ENCODE measurements at places on chromosomes 2 and 18. TPM values are rescaled to one million over a fixed set of nuclear protein-coding genes. Genes with fewer than 3 reads are reported as not detected.

DNA sequence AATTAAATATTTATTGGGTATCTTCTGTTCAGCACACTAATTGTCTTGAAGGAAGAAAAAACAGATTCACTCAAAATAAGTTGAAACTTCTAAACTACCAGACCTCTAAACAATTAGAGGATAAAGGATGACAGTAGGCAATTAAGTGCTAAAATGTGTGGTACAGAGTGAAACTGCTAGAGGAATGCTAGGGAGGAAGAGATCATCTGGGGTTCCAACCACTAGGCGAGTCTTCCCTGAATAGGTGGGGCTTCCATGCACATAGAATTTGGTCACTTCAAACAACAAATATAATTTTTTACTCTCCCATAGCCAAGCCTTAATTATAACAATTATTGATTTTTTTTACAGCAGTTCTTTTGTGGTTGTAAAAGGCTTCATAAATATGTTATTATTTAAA lies 559.0 kb upstream of the ZEB2 start:
- no peaks in the 10 kb centered on the region for H3K36me3 ChIP-seq
- no peaks in the 10 kb centered on the region for H3K4me1 ChIP-seq
- H3K27me3 ChIP-seq: no peaks in the 10 kb centered on the region
- no peak overlapping the region for H3K27ac ChIP-seq

DNA sequence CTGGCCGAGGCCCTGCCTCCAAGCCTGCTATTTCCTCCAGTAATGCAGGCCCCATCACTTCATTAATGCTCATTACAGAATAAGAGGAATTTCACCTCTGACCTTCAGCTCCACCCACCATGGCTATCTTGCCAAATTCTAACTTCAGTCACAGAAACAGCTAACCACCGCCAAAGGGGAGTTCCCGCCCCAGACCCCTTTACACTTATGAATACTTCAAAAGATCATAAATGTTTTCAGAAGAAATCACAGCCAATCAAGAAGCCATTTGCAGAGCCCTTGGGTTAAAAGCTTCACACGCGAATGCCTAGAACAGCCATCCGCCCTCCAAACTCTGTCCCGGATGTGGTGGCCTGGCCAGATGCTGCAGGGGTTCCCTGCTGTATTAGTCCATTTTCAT lies 73.8 kb upstream of the TWIST2 start:
- no peak for DNase-seq
- H3K4me1 ChIP-seq: no peaks in the 10 kb centered on the region
- H3K27ac ChIP-seq: no peak overlapping the region
- no peak overlapping the region for H3K4me3 ChIP-seq

DNA sequence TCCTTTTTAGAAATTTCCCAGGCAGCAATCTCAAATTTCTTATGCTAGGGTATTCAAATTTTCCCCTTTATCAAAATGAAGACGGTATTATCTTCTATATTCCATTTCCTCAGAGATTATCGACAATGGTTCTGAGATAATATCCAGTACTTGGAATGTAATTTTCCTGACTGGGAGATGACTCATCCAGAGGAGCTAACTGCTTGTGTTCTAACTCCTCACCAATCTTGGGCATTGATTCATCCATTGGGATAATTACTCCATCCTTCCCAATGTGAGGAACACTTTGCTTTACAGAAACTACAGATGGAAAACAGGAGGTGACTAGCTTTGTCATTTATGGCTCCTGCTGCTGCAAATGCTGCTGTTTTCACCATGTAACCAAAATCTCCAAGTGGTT lies 239.4 kb upstream of the LYPD1 start:
- no peak overlapping the region for H3K4me3 ChIP-seq
- no peaks in the 10 kb centered on the region for H3K27me3 ChIP-seq
- no peaks in the 10 kb centered on the region for H3K4me1 ChIP-seq
- H3K36me3 ChIP-seq: no peaks in the 10 kb centered on the region

DNA sequence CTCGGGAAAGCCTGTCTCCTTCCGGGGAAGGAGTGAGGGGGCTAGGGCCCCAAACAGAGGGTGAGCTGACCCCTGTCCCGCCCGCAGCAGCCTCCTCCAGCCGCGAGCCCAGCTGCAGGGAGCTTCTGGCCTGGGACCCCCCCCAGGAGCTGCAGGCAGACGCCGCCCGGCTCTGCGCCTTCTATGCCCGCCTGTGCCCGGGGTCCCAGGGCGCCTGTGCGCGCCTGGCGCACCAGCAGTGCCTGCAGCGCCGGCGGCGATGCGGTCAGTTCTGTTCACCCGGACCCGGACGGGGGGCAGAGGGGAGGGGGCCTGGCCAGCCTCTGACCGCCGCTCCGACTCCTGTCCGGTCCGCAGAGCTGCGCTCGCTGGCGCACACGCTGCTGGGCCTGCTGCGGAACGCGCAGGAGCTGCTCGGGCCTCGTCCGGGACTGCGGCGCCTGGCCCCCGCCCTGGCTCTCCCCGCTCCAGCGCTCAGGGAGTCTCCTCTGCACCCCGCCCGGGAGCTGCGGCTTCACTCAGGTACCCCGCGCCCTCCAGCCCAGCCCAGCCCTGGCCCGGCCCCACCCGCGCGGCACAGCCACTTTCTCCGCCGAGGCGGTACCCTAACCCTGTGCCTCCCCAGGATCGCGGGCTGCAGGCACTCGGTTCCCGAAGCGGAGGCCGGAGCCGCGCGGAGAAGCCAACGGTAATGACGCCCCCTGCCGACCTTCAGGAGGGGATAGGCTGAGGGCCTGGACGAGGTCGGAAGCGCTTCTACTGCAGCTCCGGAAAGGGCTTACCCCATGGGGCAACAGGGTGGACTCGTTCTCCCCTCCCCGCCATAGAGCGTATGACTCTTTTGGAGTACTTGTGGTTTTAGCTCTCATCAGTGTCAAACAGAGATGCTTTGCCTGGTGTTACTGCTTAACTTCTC lies 2.0 kb upstream of the CHRND start:
- no peak overlapping the region for H3K27ac ChIP-seq
- no peaks in the 10 kb centered on the region for H3K36me3 ChIP-seq
- H3K4me1 ChIP-seq: peaks cover 3% of the 10 kb centered on the region
- H3K27me3 ChIP-seq: peaks cover 32% of the 10 kb centered on the region

Gene SERPINB2
- total RNA-seq: not detected

- H3K27me3 ChIP-seq: no peaks in the 10 kb centered on the region
- no peaks in the 10 kb centered on the region for H3K4me1 ChIP-seq
- no peak for DNase-seq
- no peak overlapping the region for H3K27ac ChIP-seq
- H3K36me3 ChIP-seq: no peaks in the 10 kb centered on the region
- H3K4me3 ChIP-seq: no peak overlapping the region
Observed at GRCh38 chr18:43772907-43773306, 495.6 kb upstream of the SYT4 start.
